Fibroblast of skin of right quadriceps (primary cell): ENCODE measurements at places on chromosomes 6 and 20.

DNA sequence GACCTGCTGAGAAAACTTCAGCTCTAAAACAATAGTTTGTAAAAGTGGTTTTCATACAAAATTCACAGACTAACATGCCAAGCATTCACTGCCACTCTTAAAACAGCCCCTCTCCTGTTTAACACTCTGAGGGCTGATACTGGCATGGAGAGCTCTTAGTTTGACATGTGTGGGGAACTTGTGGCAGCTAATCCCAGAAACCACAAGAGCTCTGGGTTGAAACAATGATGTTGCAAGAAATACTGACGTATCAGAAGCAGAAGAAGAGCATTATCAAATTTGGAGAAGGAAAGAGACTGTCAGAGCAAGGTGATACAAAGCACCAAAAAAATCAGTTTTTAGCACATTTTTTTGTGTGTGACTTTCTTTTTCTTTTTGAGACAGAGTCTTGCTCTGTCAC lies 5.1 kb downstream of the BEND3 start:
- DNase-seq = peak; percentile 41

DNA sequence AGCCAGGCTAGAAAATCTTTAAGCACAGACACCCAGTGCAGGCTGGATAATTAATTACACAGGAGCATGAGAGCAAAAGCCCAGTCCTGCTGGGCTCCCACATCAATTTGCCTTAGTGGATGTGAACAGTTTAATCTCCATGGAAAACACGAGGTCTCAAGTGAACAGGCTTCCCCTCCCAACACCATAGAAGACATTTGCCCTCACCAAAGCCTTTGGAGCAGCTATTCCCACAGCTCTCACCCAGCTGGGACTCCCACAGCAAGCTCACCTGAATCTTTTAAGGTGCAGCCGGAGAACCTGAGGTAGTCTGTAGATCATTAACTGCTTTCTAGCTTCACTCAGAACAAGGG lies 12.0 kb downstream of the TOMM6 start:
- no peak for DNase-seq

DNA sequence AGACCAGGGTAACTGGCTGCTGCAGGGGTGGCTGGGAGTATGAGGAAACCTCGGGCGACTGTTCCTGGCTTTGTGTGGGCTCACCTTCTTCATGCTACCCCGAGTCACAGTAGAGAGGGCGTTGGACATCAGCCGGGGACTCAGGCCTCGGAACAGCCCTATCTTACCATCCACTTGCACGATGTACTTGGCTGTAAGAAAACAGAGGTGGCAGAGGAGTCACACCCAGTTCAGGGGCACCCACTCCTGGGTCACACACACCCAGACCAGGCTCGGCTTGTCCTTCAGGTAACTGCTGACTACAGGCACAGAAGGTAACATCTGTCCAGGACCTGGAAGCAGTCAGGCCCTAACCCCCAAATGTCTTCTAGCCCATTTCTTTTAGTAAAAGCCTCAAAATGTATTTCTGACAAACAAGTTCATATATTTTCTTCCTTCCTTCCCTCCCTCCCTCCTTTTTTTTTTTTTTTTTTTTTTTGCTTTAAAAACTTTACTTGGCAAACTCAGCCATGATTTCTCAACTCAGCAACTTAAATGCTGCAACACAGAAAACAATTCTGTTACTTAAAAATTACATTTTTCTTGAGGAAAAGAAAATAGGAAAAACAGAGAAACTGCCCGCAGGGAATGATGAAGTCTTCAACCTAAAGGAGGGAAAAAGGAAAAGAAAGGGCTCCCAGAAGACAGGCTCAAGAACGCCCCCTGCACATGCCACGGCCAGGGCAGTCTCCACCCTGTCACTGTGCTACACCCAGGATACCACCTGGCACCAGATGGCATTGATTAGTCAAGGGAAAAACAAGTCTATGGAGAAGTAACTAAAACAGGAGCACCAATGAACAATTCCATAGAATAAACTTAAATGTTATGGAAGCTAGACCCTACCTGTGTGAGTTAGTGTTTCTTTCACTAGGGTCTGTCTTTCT lies 7.3 kb downstream of the MTCH1 start:
- DNase-seq = no peak

DNA sequence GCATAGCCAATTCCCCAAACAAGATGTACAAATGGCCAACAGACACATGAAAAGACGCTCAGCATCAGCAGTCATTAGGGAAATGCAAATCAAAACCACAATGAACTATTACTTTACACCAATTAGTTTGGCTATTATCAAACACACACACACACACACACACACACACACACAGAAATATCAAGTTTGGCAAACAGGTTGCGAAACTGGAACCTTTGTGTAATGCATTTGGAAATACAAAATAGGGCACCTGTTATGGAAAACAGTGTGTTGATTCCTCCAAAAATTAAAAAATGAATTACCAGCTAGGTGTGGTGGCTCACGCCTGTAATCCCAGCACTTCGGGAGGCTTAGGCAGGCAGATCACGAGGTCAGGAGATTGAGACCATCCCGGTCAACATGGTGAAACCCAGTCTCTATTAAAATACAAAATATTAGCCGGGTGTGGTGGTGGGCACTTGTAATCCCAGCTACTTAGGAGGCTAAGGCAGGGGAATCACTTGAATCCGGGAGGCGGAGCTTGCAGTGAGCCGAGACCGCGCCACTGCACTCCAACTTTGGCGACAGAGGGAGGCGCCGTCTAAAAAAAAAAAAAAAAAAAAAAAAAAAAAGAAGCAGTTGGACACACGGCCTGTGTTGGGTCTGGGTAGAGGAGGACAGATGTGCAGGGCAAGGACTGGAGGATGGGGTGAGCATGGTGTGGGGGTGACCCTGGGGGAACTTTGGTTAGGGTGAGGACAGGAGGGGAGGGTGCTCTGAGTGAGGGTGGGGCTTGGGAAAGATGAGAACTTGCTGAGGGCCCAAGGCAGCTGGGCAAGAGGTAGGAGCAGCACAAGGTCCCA lies 23.8 kb downstream of the HLA-F start:
- no peak for DNase-seq

DNA sequence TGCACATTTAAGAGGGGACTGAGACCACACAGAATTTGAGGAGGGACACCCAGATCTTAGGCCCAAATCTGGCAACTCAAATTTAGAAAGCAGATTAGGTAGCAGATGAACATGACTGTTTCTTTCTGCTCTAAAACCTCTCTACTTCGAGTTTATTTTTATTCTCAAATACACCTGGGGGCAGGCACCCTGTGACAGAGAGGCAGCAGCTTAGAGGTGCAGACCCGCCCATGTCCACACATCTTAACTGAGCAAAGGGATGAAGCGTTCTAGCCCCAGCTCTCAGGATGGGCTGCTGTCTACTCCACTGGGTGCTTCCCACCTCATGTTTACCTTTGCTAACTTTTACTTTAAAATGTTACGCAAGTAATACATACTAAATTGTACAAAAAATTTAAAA lies 125.0 kb downstream of the SLC23A2 start:
- DNase-seq = no peak
